Smooth muscle cell of bladder (primary cell): ENCODE measurements at places on chromosomes 1 and 21. TPM values are rescaled to one million over a fixed set of nuclear protein-coding genes. Genes with fewer than 3 reads are reported as not detected.

Gene CLDN17
- total RNA-seq = not detected in 2 replicates

Gene ODR4
- total RNA-seq = 18.6 and 29.2 TPM in 2 replicates

Gene LRRC38
- total RNA-seq = 0.09 and 0.28 TPM in 2 replicates

Gene CLIC6
- total RNA-seq = 0.09 and 0.28 TPM in 2 replicates

Gene NCAM2
- total RNA-seq = 1.8 and 9.6 TPM in 2 replicates
